ENCODE measurements at places on chromosomes 16 and 17.

DNA sequence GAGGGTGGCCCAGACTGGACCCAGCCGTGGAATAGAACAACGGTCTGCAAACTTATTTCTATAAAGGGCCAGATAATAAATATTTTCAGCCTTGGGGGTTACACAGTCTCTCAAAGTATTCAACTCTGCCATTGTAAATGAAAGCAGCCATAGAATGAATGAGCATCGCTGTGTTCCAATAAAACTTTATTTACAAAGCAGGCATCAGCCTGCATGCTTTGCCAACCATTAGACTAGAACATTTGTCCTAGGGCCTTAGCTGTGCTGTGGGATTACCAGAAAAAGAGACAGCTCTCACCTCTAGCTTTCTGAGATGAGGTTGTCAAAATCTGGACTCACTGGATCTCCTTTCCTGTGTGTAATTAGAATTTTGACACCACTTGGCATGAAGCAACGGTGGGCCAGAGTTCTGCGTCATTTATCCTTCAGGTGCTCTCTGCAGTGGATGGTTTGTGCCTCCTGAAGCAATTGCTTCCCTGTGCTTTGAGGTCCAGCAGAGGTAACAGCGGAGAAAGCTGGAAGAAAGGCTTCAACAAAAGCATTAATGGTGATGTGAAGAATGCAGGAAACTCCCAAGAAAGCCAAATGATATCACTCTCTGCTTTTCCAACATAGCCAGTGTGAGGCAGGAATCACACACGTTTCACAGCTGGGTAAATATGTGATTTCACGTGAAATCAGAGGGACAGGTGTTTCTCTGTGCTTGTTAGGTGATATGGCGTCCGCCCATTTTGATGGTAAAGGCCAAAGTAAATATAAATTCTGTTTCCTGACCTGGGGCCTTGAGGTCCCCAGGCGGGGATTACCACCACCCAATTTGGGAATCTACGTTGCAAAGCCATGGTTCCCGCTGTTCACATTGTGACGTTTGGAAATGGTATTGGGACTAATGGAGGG, 148.4 kb downstream of the PITPNC1 start:
- no peak for DNase-seq

DNA sequence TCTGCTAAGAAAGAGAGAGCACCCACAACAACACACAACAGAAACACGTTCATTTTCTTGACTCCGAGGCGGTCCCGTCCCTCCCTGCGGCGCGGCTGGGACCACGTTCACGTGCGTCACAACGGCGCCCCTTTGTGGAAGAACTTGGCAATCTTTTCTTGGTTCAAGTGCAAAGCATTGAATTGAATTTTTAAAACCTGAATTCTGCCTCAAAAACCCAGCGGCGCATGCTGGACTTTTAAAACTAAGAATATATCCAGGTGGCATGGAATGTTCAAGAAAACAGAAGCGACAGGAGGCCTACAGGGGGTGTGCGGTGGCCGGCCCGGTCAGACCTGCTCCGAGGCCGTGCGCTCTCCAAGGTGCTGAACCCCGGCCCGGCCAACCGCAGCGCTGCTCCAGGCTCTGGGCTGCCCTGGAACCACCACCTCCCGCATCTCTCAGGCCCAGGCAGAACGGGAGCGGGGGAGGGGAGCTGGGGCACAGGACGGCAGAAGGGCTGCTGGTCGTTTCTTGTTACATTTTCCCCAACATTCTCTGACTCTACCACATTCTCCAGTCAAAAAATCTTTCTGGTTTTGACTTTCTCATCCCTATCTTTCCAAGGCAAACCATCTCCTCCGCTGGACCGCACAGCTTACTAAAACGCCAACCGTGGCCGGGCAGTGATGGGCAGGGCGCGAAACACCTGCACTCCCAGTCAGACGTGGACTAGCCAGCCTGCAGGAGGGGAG, 3.4 kb upstream of the HEXD start:
- peak; percentile 80 for DNase-seq

- no peak for DNase-seq
Measured at GRCh38 chr16:29809031-29809747, 2.8 kb upstream of the PRRT2 start.

GRCh38 chr17:80718428-80718827, 173.8 kb downstream of the RPTOR start:
- DNase-seq: no peak

GRCh38 chr17:69030169-69030568, 30.6 kb downstream of the ABCA9 start:
- no peak for DNase-seq

GRCh38 chr17:17402558-17402957, 74.2 kb upstream of the MED9 start:
- DNase-seq: no peak

DNA sequence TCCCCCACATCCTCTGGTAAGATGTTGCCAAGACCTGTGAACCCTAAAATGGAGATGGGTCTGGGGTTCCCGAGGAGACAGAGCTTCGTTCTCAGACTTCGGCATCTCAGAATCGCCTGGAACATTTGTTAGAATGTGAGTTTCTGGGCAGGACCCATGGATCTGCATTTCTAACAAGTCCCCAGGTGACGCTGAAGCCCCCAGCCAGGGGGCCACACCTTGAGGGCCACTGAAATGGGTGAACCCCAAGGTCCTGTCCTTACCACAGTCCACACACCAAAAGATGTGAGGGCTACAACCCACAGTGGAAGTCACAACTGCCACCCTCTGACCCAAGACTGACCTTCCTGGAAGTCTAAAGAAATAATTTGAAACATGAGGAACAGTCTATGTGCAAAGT, 14.0 kb downstream of the MPP3 start:
- no peak for DNase-seq

All from ACHN (cell line).